ENCODE measurements at places on chromosomes 1 and 21.

- no peak for DNase-seq
These were observed 269.4 kb downstream of the LRRC7 start for GRCh38 chr1:69836971-69837636.

GRCh38 chr21:15242906-15243305, 178.1 kb upstream of the NRIP1 start:
- DNase-seq = no peak

DNA sequence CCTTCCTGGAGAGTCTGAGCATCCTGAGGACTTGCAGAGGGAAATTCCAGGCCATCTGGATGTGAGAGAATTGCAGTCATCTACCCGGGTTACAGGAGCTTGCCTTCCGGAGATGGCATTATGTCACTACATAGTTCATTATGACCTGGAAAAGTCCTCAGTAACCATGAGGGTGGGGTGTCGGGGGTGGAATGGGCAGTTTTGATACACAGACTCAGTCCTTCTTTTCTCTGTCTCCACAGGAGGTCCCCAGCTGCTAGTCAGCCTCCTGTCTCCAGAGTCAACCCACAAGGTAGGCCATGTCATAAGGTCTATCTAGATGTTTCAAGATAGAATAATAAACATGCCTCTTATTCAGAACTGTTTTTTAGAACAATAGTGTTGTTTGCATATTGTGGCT, 268.2 kb upstream of the SGIP1 start:
- no peak for DNase-seq

GRCh38 chr1:80973101-80973500, 827.6 kb upstream of the ADGRL2 start:
- DNase-seq = no peak

- no peak for DNase-seq
These were observed 42.3 kb downstream of the AJAP1 start for GRCh38 chr1:4696753-4697152.

- DNase-seq = no peak
These were observed 121.7 kb upstream of the DUSP10 start for GRCh38 chr1:221863635-221864034.

- no peak for DNase-seq
These were observed 6.2 kb upstream of the IL10RB start for GRCh38 chr21:33259995-33260394.

DNA sequence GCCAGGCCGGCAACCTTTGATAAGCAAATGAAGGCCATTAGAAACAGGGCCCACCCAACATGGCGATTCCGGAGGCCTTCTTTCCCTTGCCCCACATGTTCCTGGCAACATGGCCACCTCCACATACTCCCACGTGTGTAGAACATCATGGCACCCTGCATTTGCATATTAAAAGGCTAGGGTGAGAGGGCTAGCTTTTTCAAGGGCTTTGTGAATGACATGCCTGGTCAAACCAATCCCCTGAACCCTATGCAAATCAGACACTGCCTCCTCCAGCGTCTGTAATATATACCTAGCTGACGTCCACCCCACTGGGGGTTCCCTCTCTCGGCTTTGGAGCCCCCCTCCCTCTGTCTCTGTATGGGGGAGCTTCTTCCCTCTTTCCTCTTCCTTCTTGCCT, 1.6 kb downstream of the ADCY10 start:
- DNase-seq = no peak

DNA sequence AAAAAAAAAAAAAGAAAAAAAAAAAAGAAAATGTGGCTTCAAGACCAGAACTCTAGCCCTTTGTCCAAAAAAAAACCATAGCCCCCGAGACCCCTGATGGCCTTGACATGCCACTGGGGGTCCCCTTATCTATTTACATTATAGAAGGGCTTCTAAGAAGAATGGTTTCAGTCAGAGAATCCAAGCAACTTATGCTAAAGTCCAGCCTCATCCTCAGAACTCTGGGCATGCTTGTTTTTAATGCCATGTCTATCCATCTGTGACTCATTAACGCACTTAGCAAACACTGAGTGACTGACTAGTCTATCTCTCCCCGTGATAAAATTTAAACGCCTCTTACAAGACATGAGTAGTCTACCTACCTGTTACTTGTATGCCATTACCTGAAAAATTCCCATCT, 29.3 kb downstream of the ERG start:
- no peak for DNase-seq

- DNase-seq = no peak
These were observed 26.7 kb downstream of the NDC1 start for GRCh38 chr1:53811414-53811851.

- no peak for DNase-seq
These were observed 297.1 kb upstream of the ZRANB2 start for GRCh38 chr1:71377886-71378285.

- DNase-seq = peak; percentile 16
These were observed 35.8 kb upstream of the LMO4 start for GRCh38 chr1:87292684-87293493.

- DNase-seq = no peak
These were observed 101.4 kb downstream of the TTLL7 start for GRCh38 chr1:83897516-83897915.

- no peak for DNase-seq
These were observed 64.9 kb downstream of the PTGS2 start for GRCh38 chr1:186615332-186615731.

DNA sequence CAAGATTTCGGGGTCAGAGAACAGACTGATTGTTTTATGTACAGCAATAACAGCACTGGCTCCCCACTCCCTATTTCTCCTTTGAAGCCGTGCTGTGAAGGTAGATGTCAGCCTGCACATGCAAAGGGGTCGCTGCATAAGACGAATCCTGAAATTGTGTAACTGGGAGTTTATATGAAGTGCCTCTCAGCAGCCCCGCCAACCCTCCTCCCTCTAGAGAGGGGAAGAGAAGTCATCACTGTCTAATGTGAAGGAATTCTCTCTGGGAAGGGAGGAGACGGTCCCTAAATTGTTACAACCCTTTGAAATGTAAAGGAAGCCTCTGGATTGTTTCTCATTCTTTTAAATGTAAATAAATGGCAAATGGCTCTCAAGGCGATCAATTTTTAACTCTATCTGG, 545.3 kb downstream of the PLA2G4A start:
- DNase-seq = no peak

GRCh38 chr1:118944133-118944532, 44.0 kb downstream of the TBX15 start:
- no peak for DNase-seq

- no peak for DNase-seq
These were observed 6.1 kb downstream of the LDLRAP1 start for GRCh38 chr1:25549273-25550154.

DNA sequence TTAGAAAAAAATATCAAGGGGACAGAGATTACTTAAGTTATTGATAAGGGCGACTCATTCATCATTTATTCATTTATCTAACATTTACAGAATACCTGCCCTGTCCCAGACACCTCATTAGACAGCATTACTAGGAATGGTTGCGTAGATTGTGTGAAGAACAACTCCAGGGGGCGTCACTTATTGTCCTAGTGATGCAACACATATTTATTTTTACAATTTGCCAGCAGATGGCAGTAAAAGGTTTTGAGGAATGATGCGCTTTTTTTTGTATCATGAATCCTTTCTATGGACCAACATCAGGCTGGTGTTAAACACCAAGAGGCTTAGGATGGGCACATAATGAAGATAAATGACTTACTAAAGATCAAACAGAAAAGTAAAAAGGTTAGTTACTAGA, 5.5 kb downstream of the NCAM2 start:
- no peak for DNase-seq

DNA sequence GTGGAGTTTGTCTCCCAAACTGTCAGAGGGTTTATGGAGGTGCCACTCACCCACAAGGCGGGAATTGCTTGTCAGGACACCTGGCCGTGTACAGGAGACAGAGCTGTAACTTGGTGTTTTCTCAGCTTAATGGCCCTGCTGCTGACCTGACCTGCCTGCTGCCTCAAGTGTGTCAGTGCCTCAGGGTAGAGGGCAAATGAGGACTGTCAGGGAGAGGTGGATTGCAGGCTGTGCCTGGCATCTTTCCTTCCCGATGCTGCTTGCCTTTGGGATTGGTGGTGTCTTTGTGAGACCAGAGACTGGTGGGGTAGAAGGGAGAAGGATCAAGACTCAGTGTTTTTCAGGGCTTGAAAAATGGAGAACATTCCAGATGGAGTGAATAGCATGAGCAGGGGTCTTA, 31.4 kb downstream of the TMEM53 start:
- DNase-seq = no peak

- DNase-seq = no peak
These were observed 64.6 kb downstream of the KDM1A start for GRCh38 chr1:23083714-23084480.

Data from HuH-7.5 (cell line).